ENCODE measurements at places on chromosomes 3 and 15.

DNA sequence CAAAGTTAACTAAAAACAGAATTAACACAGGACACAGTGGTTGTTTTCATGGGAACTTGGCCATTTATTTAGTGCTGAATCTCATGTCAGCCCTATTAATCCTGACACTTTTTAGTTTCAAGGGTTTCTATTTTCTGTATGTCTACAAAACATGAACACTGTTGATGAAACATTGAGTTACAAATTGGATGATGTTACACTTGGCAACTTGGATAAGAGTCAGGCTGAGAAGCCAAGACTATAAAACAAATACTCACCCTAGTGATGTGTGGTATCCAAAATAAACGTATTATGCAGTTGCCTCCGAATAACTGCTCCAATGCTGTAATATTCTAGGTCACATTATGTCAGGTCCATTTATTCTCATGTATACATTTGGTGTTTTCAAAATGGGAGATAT is 349.6 kb downstream of the ZIC1 start:
- no peak for DNase-seq

GRCh38 chr3:24299246-24299805 is 195.3 kb downstream of the THRB start:
- DNase-seq = no peak

- no peak for DNase-seq
Observed at GRCh38 chr3:182983876-182984275, 3.5 kb upstream of the DCUN1D1 start.

DNA sequence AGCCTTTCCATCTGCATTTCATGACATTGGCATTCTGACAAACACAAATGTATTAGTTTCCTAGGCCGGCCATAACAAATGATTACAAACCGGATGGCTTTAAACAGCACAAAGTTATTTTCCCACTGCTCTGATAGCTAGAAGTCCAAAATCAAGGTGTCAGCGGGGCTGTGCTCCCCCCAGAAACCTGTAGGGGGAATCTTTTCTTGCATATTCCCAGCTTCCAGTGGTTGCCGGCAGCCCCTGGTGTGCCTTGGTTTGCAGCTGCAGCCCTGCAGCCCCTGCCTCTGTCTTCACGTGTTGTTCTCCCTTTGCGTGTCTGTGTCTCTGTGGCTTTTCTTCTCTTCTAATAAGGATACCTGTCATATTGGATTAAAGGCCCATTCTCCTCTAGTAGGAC is 79.0 kb upstream of the CDV3 start:
- DNase-seq = no peak

- no peak for DNase-seq
Observed at GRCh38 chr3:73094951-73095350, 33.5 kb downstream of the EBLN2 start.

DNA sequence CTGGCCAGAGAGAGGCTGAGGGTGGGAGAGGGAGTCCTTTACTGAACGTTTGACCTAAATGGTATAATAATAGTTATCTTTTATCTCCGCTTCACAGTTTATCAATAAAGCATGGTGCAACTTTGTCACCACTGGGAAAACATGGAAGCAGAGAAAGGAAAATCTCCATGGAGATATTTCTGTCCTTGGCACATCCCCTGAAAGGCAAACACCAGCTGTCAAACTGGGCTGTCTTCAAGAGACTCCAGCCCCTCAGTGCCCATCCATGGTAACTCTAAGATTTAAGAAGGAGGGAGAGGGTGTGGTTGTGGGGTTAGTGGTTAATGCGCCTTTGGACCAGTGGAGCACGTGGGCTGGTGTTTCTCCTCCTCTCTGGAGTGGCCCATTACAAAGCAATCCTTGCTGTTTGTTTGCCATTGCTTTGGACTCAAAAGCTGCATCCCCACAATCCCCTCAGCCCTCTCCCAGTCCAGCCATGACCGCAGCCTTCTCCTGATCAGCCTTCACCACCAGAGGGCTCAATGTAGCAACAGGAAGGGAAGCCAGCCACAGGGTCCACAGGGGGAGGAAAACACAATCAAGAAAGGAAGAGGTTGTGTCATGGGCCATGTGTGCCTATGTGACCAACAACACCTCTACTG is 38.2 kb upstream of the FAM174B start:
- no peak for DNase-seq

DNA sequence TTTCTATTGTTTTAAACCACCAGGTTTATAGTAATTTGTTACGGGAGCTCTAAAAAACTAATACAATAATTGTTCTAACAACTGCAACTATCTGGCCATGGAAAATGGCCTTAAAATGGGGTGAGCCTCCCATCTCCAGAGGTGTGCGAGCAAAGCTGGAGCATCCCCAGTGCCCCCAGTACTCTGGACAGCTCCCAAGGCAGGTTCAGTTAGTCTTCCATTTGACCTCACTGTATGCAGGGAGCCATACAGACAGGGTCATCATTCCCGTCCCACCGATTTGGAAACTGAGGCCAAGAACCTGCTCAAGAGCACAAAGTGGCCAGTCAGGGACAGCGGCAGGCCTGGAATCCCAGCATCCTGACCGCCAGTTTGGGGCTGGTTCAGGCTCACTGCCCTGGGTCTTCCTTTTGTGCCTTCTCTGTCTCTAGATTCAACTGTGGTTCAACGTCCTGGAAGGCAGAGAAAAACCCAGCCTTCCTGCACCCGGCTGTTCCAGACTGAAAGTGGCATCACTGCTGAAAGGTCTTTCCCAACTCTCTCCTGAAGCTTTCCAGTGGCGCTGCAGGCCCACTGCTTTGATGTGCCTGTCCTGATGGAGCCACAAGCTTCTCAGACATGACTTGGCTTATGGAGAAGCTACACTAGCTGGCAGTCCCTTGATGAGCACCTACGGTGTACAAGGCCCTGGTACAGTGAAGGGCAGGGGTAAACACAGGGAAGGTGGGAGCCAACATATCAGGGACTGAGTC is 76.6 kb upstream of the LINGO1 start:
- no peak for DNase-seq

Data from GF-D8 (cell line).